Endothelial cell (in vitro differentiated cells): ENCODE measurements at places on chromosomes 6 and 20. TPM values are rescaled to one million over a fixed set of nuclear protein-coding genes. Genes with fewer than 3 reads are reported as not detected.
A peak's percentile ranks its signal among the peaks of the same experiment; 100 is the strongest.

DNA sequence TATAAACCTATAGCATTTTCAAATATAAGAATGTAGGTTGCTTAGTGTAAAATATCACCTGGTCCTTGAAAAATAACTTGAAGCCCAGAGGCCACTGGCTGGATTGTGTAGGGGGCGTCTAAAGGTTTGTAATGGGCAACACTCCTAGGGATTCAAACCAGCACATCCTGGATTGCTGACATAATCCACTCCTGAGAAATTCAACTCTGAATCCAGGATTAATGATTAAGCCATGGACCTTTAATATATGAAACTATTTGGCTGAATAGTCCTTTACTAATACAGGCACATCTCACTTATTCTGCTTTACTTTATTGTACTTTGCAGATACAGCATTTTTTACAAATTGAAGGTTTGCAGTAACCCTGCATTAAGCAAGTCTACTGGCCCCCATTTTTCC lies 160.8 kb downstream of the UBE3D start:
- no peak for DNase-seq

CAGE1 gene
- not detected for total RNA-seq

DNA sequence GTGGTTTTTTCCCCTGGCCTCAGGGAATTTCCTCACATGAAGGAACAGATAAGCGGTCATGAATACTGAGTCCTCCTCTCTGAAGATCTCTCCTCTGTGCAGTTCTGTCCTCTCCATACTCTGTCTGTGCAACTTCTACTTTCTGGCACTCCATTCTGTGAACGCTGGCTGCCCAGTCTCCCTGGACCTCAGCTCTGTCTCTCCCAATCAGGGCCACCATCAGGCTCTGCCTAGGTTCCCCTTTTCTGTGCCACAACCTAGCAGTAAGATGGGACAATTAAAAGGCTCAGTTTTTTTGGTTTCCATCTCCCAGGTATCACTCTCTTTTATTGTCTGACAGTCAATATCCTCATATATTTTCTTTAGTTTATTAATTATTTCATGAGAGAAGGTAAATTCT lies 4.8 kb upstream of the ADGB start:
- DNase-seq, result no peak

DNA sequence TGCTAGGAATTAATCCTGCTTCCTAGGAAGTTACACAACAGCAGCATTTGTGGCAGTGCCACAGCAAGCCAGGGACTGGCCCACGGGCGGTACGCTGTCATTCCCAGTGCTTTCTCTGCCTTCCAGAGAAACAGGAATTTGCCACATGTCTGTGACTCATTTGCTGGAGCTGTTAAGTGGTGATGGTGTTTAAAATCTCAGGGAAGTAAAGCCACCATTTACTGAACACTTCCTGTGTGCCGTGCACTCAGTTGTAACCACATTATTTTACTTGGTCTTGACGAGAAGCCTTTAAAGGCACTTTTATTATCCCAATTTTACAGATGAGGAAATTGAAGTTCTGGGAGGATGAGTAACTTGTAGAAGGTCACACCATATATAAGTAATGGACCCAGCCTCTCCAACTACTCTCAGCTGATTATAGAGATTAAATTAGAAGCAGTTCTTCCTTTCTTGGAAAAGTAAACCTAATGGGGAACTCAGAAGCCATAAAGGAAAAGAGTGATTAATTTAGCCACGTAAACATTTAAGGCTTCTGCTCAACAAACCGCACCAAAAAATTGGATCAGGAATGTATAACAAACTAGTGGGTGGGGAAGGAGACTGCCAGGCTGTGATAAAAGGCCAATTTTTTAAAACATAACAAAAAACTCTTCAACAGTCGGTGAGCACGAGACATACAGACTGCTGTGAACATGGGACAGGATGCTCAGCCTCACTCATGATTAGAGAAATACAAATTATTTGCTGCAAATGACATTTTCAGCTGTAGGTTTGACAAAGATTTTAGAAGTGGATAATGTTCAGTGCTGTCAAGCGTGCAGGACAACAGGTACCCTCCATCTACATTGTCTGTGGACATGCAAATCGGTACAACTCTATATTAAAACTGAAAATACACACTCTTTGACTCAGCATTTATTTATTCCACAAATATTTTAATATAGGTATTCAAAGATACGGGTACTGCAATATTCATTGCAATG lies 311.2 kb downstream of the NRN1 start:
- no peak for DNase-seq

- DNase-seq, result peak; percentile 22
Observed at GRCh38 chr6:41502917-41503671, 43.1 kb upstream of the FOXP4 start.

GRCh38 chr6:151674578-151674977 lies 132.9 kb upstream of the ESR1 start:
- no peak for DNase-seq

DNA sequence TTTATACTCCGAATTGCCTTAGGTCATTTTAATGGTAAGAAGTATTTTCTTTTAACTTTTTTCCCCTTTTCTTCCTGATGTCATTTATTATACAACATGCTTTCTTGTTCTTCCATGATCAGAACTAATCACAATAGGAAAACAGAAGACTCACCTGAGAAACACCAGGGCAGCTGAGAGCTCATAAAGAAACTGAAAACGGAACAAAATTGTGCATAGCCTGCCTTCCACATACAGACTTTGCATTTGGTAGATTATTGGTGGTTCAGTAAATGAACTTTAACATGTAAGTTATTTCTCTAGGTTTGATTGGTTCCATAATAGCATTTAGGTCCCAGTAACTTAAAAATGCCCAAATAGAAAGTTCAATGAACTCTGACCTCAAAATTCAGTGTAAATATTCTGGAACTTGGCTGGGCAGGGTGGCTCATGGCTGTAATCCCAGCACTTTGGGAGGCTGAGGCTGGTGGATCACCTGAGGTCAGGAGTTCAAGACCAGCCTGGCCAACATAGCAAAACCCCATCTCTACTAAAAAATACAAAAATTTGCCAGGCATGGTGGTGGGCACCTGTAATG lies 161.1 kb upstream of the DTNBP1 start:
- no peak for DNase-seq

DNA sequence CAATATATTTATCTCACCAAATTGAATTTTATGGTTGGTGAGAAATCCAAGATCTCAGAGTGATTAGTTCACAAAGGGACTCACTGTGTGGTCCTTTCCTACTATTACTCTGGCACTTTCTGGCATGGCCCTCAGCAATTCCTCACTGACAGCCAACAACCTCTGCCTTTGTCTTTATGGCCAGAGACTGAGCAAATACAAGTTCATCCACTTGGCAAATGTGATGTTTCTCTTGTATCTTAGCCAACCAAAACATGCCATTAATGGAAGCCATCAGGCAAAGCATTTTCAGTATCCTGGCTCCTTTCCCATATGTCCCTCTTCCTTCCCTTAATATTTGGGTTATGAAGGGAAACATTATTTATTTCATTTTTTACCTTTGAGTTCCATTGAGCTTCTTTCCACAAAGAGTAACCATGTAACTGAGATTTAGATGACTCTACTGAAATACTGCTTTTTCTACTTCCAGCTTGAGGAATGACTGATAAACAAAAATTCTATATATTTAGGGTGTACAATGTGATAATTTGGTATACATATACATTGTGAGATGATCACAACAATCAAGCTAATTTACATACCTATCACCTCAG lies 30.8 kb upstream of the SMLR1 start:
- no peak for DNase-seq

DNA sequence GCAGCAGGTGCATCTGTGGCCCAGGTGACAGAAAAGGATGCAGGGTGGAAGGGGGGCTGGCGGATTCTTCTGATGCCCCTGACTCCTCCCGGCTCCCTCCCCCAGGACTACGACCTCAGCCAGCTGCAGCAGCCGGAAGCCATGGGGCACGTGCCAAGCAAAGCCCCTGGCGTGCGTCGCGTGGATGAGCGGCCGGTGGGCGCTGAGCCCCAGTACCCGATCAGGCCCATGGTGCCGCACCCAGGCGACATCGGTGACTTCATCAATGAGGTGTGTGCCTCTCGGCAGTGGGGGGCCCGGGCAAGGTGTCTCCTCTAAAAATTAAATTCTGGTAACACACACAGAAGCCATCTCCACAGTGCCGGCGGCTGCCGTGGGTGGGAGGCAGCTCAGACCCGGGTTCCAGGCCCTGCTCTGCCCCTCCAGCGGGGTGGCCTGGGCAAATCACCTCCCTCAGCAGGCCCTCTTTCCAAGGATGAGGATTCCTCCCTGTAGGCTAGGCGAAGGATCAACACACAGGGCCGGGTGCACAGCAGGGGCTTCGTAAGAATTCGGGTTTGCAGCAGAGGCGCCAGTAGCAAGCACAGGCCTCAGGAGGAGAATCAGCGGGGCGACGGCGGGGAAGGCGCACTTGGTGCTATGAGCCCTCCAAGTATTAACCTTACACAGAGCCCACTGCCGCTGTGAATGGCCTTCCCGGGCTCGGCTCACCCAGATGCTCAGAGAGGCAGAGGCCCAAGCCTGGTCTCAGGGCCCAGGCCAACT lies 131.5 kb downstream of the TAF4 start:
- DNase-seq, result no peak

DNA sequence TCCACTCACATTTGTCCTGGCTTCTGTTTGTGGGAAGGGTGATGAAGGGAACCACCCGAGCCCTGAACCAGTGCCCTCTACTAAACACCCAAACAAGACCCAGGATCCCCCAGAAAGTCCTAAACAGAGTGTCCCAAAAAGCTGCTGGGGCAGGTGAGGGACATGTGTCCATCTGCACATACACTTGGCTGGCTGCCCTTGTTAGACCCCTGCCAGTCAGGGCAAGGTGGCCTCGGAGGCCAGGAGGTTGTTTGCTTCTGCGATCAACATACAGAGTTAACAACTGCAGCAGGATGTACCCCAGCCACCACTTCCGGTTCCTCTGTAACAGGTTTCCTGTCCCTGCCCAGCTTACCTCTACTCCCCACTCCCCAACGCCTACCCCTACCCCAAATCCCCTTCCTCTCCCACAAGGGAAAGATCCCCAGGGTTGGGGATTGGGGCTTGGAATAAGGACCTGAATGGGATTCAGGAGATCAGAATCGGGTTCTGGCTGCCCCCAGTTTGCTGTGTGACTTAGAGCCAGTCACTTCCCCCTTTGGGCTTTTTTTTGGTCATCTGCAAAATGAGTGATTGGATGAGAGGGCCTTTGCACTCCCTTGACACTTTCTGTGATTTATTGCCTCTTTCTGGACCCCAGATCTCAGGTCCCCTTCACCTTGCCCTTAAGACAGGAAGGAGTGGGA lies 13.9 kb downstream of the DEF6 start:
- DNase-seq, result no peak

DNA sequence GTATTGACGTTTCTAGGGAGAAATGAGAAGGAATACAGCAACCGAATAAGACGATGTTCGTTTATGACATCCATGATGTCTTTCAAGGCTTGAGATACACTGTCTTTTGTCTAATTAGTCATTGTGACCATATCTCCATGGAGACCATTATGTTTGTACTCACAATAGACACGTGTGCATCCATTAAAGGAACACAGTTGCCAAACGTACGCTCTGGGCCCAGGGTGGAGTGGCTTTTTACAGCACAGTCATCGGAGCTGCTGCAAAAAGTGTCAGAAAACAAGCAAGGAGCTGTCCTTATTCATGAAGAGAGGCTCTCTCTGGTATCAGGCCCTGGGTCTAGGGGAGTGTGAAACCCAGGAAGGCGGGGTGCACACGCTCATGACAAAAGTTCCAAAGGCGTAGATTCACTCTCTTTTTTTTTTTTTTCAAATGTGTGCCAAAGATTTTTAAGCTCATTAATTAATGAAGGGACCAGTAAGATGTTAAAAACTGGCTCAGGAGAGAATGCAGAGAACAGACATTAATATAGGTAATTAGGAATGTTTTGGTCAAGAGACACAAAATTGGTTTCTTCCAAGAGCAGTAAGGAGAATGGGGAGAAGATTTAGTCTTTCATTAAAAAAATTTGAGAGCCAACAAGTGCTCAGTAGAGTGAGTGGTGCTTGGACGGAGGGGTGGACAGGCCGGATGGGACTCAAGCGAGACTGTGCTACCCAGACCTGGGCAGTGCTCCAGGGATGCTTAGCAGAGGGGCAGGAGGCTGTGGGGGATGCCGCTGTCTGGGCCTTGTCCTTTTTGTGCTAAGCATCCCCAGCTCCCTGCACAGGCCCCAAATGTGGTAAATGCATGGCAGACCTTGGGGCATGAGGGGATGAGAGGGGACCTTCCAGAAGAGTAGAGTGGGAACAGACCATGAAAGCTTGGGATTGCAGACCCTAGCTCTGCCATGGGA lies 34.9 kb upstream of the GTSF1L start:
- no peak for DNase-seq

RUNX2 gene
- total RNA-seq, result 1.8 TPM

MYLIP gene
- total RNA-seq, result 30.1 TPM

GRCh38 chr6:50288881-50289280 lies 239.2 kb upstream of the DEFB112 start:
- DNase-seq, result no peak

TSPO2 gene
- total RNA-seq, result not detected

OPRM1 gene
- total RNA-seq, result not detected

- no peak for DNase-seq
Observed at GRCh38 chr6:67331304-67331703, 1303.8 kb upstream of the ADGRB3 start.

DNA sequence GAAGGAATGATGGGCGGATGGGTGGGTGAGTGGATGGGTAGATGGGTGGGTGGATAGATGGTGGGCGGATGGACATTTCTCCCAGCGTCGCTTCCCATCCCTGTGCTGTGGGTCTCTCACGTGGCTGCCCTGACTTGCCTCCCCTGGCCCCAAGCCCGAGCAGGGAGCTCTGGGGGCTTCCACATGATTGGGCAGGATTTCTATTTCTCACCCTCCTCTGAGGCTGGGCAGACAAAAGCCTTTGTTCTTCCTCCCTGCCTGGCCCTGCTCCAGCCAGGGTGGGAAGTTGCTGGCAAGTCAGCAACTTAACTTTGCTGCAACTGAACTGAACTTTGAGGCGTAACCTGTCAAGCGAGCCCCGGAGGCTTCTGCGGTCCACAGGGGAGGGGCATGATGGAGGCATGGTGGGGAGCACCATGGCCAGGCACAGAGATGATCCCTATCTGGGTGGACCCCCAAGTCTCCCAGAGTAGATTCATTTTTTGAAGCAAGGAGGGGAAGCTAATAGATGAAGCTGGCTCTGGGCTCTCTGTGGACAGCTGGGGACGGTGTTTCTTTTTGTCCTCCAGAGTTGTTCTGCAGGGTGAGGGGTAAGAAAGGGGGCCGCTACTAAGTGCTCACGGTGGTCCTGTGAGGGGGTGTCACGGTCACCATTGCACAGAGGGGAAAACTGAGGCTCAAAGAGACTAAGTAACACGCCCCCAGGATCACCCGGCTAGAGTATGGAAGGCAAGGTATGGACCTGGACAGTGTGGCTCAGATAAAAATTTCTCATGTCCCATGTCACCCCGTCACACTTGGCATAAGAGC lies 140.1 kb downstream of the CEBPB start:
- no peak for DNase-seq

SMLR1 gene
- not detected for total RNA-seq

DNA sequence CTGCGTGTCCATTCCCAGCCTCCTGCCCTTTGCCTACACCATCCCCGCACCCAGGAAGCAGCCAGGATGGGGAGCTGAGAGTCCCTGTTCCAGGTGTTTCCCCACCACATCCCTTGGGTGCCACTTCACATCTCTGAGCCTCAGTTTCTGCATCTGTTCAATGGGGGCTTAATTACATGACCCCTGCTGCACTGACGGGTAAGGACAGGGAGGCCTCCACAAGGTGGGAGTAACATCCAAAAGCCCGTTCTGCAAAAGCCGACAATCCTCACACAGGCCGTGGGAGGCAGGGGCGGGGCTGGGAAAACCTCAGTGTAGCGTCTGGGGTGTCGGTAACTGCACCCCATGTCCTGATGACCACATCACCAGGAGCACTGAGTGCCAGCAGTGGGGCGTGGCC lies 41.3 kb downstream of the GRM4 start:
- DNase-seq, result no peak

SIRPB1 gene
- total RNA-seq, result not detected
